ENCODE measurements at places on chromosomes 5 and 9.

GRCh38 chr9:116286297-116286696, 132.7 kb downstream of the PAPPA start:
- DNase-seq, result no peak

- peak; percentile 54 for DNase-seq
Measured at GRCh38 chr9:90301277-90301653, 341.4 kb downstream of the DIRAS2 start.

DNA sequence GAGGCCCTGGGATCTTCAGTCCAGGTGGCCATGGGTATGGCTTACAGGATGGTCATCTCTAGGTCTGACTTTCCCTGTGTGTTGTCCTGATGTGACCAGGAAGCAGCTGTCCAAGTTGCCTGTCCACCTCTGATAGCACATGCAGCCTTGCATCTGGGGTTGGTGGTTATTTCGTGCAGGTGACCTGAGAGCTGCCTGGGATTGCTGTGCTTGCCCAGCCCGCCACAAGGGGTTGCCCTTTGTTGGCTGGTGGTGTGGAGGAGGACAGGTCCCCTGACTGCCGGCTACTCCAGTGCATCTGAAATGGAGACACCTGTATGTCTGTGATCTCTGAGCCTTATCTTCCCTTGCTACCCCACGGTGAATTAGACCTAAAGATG, 212.6 kb downstream of the ARHGAP26 start:
- DNase-seq, result no peak

GRCh38 chr5:176712546-176713304, 65.4 kb downstream of the TSPAN17 start:
- no peak for DNase-seq

- no peak for DNase-seq
Measured at GRCh38 chr9:114694146-114694545, 12.2 kb upstream of the TEX48 start.

DNA sequence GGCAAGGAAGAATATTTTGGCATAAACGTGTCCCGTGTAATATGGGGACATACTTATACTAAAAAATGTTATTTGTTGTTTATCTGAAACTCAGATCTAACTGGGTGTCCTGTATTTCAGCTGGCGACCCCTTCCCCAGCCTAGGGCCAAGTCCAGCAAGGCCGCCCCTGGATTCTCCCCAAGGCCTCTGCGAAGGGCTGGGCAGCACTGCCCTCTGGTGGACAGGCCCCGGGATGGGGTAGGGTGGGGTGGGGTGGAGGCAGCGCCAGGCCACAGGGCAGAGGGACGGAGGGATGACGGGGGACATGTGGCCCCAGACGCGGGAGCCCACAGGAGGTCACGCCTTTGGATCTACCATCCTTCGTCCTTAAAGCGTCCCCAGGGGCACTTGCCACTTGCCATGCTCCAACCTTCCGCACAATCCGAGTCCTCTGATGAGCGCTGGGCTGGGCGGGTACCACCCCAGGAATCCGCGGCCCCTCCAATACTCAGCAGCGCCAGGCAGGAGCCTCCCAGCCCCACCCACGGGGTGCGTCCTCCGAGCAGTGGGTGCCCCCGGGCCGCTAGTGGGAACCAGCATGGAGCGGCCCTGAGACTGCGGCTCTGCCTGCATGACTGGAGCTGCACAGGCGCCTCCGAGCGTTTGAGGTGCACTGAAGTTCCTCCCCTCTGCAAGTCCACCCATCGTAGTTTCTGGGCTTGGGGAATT, 7.1 kb upstream of the AGPAT2 start:
- DNase-seq, result peak; percentile 62

- DNase-seq, result no peak
Measured at GRCh38 chr9:93679536-93680442, 103.4 kb downstream of the PHF2 start.

Data from retina (tissue), 1 donor.